ENCODE measurements at places on chromosomes 6 and 20. TPM values are rescaled to one million over a fixed set of nuclear protein-coding genes. Genes with fewer than 3 reads are reported as not detected.

Gene SLC12A5
- 84.7 TPM for total RNA-seq

Gene CDSN
- not detected for total RNA-seq

Gene MOCS3
- total RNA-seq = 5.1 TPM

Gene PI3
- total RNA-seq = not detected

Gene SLC22A2
- 39.2 TPM for total RNA-seq

Gene BTN1A1
- 0.11 TPM for total RNA-seq

Gene MUC21
- total RNA-seq = not detected

Gene PRIM2
- total RNA-seq = 18.6 TPM

Data from spinal cord (tissue), 10 donors.